Uterus (tissue), 4 donors: ENCODE measurements at places on chromosomes 6 and 20. TPM values are rescaled to one million over a fixed set of nuclear protein-coding genes. Genes with fewer than 3 reads are reported as not detected.

DNA sequence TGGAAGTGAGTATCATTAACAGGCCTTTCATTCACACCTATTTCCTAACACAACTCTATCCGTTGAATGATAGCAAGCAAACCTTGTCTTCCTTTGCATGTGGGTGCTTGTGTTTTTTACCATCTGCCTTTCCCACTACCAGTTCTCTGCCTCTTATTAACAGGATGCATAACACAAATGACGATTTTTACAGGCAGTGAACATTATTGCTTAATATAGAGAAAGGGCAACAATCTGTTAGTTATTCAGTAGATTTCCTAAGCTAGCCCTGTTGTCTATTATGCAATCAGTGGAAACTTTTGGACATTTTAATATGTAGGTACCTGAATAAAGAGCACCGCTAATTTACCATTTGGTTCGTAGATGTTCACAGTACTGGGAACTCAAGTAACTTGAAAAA is 348.8 kb upstream of the PLCB4 start:
- no peak for DNase-seq
- H3K27me3 ChIP-seq = no peaks in the 10 kb centered on the region
- no peaks in the 10 kb centered on the region for H3K36me3 ChIP-seq
- H3K4me1 ChIP-seq = no peaks in the 10 kb centered on the region

GRCh38 chr20:47664744-47665143 is 120.5 kb downstream of the SULF2 start:
- no peak overlapping the region for H3K4me3 ChIP-seq
- no peaks in the 10 kb centered on the region for H3K36me3 ChIP-seq
- no peak for DNase-seq
- no peaks in the 10 kb centered on the region for H3K27me3 ChIP-seq
- no peaks in the 10 kb centered on the region for H3K4me1 ChIP-seq

The ISM1 gene
- 6.2 TPM for total RNA-seq

The GTSF1L gene
- not detected for total RNA-seq

The CAP2 gene
- total RNA-seq = 17.0 TPM

The XKR7 gene
- total RNA-seq = not detected

DNA sequence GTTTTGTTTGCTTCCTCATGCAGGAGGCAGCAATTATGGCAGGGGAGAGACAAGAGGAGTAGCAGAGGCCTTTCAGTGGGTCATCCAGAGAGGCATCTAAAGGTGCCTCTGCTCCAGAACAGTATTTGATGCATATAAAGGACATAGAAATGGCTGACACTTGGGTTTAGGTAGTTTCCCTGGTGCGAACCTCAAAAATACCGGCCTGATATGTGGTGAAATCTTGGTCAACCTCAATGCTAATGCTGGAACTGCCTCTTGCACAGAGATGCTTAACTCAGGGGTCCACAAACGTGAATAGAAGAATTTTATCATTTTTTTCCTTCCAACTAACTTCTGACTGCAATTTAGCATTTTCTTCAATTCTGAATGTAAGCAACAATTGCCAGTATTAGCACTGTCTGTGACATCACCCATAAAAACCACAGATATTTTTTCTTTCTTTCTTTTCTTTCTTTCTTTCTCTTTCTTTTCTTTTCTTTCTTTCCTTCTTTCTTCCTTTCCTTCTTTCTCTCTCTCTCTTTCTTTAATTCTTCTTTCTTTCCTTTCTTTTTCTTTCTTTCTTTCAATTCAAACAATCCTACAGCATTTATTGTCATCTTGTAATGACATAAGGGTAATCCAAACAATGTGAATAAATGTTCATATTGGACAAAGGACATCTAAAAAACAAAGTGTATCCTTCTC is 180.0 kb upstream of the UST start:
- no peak for DNase-seq
- H3K27ac ChIP-seq = no peak overlapping the region
- no peaks in the 10 kb centered on the region for H3K4me1 ChIP-seq
- H3K36me3 ChIP-seq = no peaks in the 10 kb centered on the region
- no peak overlapping the region for H3K4me3 ChIP-seq
- no peaks in the 10 kb centered on the region for H3K27me3 ChIP-seq
